ENCODE measurements at places on chromosomes 3 and 15.

DNA sequence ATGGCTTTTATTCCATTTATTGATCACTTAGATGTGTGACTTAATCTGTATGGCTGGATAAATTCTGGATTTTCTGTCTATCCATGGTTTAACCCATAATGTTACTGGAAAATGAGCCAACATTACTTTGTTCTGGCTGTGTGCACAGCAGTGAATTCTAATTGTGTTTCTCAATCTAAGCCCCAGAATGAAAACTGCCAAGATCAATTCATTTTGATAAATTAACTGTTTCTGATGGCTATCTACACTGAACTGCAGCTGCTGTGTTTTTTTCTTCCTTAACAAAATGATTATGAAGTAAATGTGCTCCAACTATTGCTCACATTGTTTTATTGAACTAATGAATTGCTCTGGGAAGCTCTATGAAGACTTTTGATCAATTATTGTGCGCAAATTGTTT, 35.7 kb upstream of the CPB1 start:
- no peak for DNase-seq

DNA sequence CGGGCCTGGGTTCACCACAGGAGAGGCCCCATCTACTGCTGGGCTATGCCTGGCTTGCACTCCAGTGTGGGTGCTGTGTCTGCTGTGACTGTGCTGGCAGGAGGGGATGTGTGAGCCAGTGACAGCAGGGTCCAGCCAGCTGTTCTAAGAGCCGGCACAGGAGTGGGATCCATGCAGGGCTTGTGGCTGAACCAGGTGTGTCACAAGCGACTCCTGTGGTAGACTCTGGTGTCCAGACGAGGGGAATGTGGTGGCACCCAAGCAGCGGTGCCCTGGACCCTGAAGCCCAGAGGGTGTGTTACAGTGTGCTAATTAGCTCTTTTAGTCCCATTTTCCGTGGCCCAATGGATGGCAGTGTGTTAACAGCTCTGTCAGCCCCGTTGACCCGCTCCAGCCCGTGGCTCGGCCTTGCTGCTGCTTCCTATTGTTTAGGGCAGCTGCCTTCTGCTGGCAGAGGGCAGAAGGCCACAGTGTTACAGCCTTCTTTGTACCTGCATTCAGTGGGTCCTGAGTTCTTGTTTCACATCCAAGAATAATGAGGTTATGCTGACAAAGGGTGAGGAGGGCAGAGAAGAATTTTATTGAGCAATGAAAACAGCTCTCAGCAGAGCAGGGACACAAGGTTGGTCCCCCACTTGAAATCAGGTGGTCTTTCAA, 78.5 kb upstream of the RNU6-1 start:
- no peak for DNase-seq

DNA sequence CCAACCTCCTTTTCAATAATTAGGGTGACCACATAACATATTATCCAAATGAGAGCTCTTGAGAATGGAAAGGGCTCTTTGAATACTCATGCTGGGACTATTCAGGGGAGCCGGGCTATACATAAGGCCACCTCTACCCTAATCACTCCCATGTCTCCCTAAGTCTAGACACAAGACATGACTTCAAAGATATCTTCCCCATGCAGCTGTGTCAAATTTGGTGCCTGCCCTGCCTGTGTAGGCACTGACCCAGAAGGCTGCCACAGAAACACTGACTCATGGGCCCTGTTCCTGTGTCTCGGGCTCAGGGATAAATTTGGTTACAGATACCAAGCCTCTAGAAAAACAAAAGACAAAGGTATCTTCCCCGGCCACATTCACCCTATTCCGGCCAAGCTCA, 70.3 kb downstream of the MYLK start:
- no peak for DNase-seq

- no peak for DNase-seq
Observed at GRCh38 chr3:134446800-134447199, 39.0 kb downstream of the ANAPC13 start.

- DNase-seq = no peak
Observed at GRCh38 chr3:47580481-47580880, 1.8 kb upstream of the CSPG5 start.

DNA sequence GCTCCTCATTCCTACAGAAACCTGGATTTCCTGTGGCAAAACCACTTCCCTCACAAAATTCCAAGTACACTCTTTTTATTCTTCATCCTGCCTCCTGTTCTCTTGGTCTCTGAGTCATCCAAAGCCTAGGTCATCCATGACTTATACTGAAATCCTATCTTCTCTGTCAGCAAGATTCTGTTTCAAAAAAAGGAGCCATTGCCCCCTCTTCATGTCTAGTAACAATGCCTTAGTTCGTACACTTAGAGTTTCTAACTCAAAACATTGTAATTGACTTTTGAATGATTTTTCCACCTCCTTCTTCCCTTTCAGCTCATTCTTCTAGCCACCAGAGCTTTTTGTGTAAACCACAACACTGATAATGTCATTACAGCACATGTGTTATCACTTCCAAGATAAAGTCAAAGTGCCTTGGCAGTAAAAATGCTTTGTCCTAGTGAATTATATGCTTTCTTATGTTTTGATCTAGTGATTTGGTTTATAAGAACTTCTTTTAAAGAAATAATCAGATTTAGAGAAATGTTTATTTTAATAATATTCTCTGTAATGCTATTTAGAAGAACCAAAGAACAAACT, 256.5 kb upstream of the NECTIN3 start:
- DNase-seq = no peak

GRCh38 chr3:45082142-45082538, 56.0 kb downstream of the CLEC3B start:
- no peak for DNase-seq

GRCh38 chr15:28133281-28133680, 34.2 kb upstream of the OCA2 start:
- DNase-seq = no peak

DNA sequence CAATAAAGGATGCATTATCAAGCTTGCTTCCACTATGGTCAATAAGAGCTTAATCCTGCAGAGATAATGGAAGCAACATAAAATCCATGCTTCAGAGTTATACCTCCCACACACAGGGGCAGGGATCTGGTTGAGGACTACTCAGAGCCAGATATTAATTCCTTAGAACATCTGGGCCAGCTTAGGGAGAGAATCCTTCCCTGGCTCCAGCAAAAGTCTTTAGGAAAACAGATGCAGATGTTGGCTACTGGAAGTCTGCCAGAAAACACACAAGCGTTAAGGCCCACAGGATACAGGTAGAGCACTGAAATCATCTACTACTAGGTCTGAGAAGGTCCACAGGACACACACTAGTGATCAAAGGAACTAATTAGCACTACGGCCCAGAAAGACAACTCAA, 25.2 kb downstream of the TMEM202 start:
- no peak for DNase-seq

DNA sequence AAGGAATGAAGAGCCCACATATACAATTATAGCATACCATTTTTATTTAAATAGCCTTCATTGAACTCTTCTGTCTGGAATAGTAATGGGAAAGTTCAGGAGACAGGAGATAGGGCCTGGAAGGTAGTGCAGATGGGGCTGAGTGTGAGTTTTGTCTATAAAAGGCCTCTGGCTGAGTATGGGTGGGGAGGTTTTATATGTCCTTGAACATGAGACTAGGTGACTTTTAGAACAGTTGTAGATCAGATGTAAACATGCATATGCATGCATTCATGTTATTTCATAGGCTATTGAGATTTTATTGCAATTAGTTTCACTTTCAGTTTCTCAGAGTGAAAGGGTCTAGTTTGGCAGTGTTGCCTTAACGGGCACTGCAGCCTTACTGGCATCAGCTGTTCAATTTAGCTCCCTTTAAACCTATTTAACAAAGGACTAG, 27.1 kb downstream of the CGGBP1 start:
- no peak for DNase-seq

DNA sequence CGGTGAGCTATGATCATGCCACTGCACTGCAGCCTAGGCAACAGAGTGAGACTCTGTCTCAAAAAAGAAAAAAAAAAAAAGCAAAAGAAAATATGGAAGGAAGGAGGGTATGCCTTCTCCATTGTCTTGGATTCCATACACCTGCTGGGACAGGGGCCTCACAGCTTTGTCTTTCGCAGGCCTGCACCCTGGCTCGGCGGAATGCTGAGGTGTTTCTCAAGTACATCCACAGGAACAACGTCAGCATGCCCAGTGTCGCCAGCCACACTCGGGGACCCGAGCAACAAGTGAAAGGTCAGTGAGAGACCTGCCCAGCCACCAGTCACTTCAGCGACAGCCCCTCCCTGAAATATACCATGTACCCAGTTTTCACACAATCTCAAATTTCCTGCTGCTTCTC, 288.5 kb upstream of the UMPS start:
- no peak for DNase-seq

DNA sequence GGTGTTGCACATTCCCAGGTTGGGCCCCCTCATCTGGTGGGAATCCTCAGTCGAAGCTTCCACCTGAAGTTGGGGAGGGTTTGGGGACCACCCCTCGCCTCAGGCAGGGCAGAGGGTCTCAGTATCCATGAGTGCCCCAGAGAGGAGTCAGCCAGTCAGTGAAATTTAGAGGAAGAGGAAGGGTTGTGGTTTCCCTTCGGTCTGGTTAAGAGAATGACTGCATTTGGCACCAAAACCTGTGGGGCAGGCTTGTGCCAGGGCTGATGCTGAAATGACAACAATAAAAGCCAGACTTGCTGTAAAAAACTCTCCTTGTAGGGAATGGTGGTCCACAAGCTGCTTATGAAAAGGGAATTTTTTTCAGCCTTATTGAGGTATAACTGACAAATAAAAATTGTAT, 22.6 kb downstream of the LMCD1 start:
- no peak for DNase-seq

GRCh38 chr3:129003578-129004112, 2.5 kb downstream of the EFCC1 start:
- peak; percentile 58 for DNase-seq

DNA sequence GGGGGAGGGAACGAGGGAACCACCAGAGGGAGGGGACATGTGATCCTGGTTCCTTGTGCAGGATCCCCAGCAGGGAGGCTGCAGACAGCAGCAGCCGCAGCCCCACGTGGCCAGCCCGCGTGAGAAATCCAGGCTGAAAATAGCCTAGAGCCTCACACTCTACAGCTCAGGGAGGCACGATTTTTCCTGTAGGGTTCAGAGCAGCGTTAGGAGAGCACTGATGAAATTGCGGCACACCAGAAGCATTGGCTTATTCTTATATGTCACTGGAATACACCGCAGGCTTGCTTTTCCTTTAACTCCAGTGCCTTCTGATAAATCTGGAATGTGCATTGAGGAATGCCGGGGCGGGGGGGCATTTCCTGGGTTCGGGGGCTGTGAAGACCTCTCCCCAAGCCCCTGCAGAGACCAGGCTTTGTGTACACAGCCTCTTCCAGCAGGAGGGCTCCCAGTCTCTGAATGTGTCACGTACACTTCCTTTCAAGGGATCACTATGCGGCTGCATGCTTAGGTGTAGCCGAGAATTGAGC, 193.0 kb downstream of the ATP10A start:
- DNase-seq = no peak

GRCh38 chr3:30467596-30468238, 138.7 kb upstream of the TGFBR2 start:
- no peak for DNase-seq

DNA sequence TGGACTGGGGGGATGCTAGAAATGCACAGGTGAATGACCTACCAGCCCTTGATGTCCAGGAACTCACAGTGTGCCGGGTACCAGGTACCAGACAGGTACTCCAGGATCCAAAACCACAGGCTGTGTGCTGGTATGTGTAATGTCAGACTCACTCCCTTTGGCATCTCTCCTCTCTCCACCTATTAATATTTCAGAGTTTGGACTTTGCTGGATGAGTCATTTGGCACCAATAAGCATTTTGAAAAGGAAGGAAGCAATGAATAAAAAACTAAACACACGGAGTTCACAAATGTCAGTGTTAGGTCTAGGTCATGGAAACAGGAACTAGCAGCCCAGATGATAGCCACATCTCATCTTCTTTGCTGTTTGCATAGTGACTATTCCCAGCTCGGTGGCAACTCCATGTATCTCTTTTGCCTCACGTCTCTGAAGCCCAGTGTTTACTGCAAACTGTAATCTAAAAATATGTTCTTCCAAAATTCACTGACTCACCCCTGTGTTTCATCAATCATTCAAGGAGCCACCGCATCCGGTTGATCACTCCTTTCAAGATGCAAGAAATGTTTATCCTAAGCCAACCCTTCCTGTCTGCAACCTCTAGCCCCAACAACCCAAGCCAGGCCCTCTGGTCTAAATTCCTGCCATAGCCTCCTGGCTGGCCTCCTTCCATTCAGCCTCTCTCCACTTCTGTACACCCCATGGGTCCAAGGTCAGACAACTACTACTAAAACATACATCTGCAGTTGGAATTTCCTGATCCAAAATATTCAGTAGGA, 8.4 kb downstream of the ITGB5 start:
- DNase-seq = no peak

DNA sequence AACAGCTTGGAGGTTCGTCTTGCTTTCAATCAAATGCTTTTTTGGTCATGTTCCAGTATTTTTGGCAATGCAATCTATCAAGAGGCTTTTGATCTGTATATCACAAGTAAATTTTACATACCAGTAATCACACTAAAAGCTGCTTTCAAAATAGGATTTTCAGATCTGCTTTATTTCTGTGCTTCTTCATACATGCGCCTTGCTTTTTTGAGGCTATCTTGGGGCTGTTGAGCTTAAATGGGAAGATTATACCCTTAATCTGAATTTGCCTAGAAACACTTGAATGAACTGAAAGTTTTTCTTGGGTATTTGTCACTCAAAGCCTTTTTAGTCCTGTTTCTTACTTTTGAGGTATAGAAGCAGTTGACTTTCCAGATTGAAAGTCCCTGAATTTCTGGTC, 62.1 kb upstream of the DCBLD2 start:
- no peak for DNase-seq

GRCh38 chr15:44882499-44882968, 74.0 kb upstream of the TERB2 start:
- no peak for DNase-seq

GRCh38 chr3:42067326-42067725, 23.8 kb upstream of the TRAK1 start:
- no peak for DNase-seq

DNA sequence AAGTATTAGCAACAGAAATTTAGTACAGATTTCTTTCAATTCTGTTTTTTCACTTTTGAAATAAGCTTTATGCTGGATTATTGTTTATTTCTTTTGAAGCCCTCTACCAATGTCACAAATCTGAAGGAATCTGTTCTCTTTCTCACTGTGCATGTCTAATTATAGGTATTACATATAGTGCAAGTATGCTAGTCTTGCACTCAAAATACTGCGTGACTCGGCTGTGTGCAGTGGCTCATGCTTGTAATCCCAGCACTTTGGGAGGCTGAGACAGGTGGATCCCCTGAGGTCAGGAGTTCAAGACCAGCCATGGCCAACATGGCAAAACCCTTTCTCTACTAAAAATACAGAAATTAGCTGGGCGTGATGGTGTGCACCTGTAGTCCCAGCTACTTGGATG, 95.8 kb upstream of the PLAAT1 start:
- DNase-seq = no peak

DNA sequence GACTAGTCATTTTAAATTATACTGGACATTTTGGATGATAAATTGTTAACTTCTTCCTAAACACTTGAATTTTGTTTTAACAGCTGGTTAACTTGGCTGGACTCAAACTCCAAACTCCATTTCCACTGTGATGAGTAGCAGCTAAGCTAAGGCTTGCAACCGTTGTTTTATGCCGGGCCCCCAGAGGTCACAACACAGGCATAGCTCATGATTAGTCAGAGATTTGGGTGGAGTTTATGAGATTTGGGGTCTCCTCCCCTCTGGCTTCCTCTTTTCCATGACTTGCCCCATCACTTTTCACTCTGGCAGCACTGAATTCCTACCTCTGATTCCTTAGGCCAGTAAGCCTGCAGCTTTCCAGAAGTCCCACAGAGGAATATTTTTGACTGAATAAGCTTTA, 12.8 kb downstream of the THAP10 start:
- no peak for DNase-seq

GRCh38 chr3:74593152-74593551, 21.3 kb downstream of the CNTN3 start:
- no peak for DNase-seq

Measured in activated naive CD4-positive, alpha-beta T cell (primary cell).